ENCODE measurements at places on chromosomes 12 and 14. TPM values are rescaled to one million over a fixed set of nuclear protein-coding genes. Genes with fewer than 3 reads are reported as not detected.

GRCh38 chr14:82180139-82180538 is 646.5 kb upstream of the SEL1L start:
- no peaks in the 10 kb centered on the region for H3K27me3 ChIP-seq
- no peaks in the 10 kb centered on the region for H3K4me1 ChIP-seq
- DNase-seq: no peak
- H3K27ac ChIP-seq: no peak overlapping the region
- H3K4me3 ChIP-seq: no peak overlapping the region
- H3K36me3 ChIP-seq: no peaks in the 10 kb centered on the region

DNA sequence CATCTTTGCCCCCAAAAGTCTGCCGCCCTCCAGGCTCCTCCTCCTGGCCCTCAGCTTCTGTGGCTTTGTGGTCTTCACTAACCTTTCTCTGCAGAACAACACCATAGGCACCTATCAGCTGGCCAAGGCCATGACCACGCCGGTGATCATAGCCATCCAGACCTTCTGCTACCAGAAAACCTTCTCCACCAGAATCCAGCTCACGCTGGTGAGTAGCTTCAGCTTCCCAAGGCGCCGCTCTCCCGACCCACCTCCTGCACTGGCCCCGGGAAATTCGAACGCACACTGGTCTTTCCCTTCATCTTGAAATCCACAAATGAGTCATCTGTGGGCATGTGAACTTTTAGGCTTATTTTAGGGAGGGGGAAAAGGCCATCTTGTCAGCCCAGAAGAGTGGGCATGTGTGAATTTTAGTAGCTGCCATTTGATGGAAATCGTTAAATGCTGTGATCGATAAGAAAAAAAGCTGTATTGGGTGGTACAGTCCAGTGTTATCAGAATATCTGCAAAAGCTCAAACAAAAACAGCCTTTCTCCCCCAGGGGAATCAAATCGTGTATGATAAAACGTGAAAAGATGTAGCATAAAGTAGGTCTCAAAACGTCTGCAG is 700 bp downstream of the SLC35E3 start:
- no peaks in the 10 kb centered on the region for H3K27me3 ChIP-seq
- peaks cover 6% of the 10 kb centered on the region for H3K36me3 ChIP-seq
- DNase-seq: peak; percentile 47
- peaks cover 17% of the 10 kb centered on the region for H3K4me1 ChIP-seq
- peak overlapping the region; percentile 77 for H3K4me3 ChIP-seq
- peak overlapping the region; percentile 16 for H3K27ac ChIP-seq

DNA sequence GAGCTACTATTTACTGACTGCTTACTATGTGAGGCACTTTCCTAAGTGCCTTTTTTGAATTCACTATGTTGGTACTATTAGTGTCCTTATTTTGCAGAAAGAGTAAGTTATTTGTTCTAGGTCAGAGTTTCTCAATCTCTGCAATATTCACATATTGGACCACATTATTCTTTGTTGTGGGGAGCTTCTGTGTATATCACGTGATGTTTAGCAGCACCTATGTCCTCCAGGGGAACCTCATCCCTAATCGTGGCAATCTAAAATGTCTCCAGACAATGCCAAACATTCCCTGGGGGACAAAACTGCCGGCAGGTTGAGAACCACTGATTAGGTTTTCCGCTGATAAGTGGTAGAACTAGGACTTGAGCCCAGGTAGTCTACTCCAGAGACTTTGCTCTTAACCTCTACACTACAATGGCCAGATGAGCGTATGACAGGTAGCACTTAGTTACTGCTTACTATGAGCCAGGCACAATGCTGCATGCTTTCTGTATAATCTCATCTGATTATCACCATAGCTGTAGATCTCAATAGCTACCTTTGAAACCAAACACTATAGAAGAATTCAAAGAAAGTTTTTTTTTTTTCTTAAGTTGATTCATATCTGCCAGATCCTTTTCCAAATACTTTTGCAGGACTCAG is 38.9 kb downstream of the NELL2 start:
- DNase-seq: no peak
- no peak overlapping the region for H3K27ac ChIP-seq
- no peaks in the 10 kb centered on the region for H3K36me3 ChIP-seq
- H3K4me3 ChIP-seq: no peak overlapping the region
- no peaks in the 10 kb centered on the region for H3K4me1 ChIP-seq
- H3K27me3 ChIP-seq: no peaks in the 10 kb centered on the region

DNA sequence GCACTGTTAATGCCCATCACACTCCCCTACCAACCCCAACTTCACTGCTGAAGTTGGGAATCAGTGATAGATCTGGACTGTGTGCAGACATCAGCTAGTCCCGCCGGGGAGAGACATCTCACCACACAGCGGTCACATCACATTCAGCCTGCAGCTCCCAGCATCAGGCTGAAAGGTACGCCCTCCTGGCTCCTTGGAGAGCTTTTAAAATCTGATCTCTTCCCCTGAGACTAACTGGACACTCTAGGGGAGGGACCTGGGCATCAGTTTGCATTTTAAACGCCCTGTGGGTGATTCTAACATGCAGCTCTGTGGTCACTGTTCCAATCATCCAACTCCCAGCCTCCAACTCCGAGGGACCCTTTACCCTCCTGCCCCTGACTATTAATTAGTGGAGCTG is 58.4 kb downstream of the CCDC85C start:
- H3K4me3 ChIP-seq: no peak overlapping the region
- no peak overlapping the region for H3K27ac ChIP-seq
- no peaks in the 10 kb centered on the region for H3K36me3 ChIP-seq
- peaks cover 11% of the 10 kb centered on the region for H3K4me1 ChIP-seq

CCDC60 gene
- not detected for total RNA-seq

Data from PC-9 (cell line).